Stimulated activated CD4-positive, alpha-beta T cell treated with anti-CD3 and anti-CD28 coated beads, Interleukin-12 subunit alpha, Interleukin-12 subunit beta, amount 100 ng/mL, for 48 hours (primary cell): ENCODE measurements at places on chromosomes 11 and 22.

GRCh38 chr11:69075421-69076128 is 26.8 kb downstream of the TPCN2 start:
- DNase-seq = no peak

GRCh38 chr11:125874556-125875124 is 12.8 kb upstream of the HYLS1 start:
- peak; percentile 60 for DNase-seq

- DNase-seq = no peak
Measured at GRCh38 chr11:122661182-122661945, 5.8 kb downstream of the UBASH3B start.

DNA sequence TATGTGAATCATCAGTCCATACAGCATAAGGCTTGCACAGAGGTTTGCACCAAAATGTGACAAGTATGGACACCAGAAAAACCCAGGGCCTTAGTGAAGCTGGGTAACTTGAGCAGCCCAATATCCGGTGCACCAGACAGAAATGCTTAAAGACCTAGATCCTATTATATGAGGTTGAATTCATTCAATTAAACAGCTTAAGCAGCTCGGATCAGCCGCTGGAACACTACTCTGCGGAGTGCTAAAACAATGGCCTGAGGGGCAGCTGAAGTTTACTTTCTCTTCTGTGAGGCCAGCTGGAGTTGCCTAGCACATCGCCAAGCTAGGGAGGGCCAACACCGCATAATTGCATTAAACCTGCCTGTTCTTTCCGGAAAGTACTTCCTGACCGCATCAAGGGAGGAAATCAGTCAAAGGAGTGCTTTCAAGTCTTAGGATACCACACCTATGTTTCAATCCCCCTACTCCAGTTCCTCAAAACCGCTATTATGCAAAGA is 17.0 kb upstream of the FAM181B start:
- DNase-seq = no peak

DNA sequence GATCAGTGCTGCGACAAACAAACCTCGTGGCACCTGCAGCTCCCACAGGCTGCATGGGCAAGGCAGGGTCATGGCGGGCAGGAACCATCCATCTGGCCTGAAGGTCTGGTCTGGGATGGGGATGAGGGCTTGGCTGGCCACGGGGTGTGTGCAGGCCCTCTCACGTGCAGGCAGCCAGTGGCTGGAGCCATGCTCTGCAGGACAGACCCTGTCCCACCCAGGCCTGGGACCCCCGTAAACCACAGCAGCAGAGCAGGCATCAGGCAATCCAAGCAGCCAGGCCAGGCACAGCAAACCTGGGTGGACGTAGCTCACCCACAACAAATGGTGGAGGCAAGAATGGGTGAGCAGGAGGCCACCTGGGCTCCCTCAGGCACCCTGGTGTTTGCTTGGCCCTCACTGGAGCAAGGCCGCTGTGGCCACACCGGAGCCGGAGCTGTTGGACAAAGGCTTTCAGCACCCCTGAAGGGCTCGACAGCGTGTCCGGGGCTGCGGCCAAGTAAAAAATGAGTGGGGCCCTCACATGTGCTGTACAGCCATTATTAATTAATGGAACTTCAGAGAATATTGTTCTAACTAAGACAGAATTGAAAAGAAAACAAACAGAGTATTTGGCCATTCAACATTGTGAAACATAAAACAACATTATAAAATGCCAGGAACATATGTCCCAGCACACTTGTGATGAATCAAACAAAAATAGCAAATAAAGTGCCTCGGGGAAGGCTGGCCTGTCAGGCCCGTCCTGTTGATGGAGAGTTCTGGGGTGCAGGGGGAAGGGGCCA is 24.0 kb upstream of the GNB1L start:
- DNase-seq = no peak

DNA sequence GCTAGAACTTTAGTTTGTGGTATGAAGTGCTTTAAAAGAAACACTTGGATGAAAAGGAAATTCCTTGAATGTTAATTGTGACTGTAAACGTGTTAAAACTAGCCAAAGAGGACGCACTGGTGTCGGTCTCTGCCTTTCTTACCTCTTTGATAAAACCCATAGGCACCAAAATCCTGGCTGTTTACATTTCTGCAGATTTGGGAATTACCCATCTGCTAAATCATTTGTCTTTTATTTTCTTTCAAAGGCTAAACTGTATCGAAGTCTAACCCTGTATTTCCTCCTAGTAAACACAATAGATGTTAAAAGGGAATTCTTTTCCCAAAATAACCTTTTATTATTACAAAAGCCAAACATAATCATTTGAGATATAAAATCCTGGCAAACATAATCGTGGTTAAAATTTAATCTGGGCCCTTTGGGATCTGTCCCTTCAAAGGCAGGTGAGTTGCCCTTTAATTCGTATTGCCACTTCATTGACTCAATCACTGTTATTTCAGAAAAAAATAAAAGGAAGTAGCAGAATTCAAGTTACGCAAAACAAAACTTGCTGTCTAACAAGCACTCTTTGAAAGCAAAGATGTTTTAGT is 2.4 kb downstream of the RASSF10 start:
- DNase-seq = no peak

DNA sequence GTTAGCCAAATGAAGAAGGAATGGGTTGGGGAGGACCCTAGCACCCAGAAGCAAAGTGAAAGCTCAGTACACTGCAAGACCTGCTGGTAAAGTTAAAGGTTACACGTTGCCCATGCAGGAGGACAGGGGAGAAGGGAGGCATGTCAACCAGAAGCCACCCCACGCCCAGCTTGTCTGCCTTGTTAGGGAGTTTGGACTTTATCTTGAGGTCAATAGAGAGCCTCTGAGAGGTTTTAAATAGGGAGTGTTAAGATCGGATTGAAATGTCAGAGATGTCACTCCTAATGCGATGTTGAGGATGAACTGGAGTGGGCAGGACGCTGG is 18.7 kb upstream of the PEX26 start:
- DNase-seq = no peak

DNA sequence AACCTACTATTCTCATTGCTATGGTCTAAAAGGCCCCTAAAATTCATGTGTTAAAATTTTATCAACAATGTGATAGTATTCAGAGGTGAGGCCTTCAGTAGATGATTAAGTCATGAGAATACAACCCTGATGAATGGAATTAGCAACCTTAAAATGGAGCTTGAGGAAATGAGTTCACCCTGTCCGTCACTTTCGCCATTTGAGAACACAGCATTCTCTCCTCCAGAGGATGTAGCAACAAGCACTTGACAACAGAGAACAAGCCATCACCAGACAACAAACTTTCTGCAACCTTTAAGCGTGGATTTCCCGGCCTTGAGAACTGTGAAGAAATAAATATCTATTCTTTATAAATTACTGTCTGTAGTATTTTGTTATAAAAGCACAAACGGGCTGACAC is 197.0 kb downstream of the SBF2 start:
- DNase-seq = no peak

DNA sequence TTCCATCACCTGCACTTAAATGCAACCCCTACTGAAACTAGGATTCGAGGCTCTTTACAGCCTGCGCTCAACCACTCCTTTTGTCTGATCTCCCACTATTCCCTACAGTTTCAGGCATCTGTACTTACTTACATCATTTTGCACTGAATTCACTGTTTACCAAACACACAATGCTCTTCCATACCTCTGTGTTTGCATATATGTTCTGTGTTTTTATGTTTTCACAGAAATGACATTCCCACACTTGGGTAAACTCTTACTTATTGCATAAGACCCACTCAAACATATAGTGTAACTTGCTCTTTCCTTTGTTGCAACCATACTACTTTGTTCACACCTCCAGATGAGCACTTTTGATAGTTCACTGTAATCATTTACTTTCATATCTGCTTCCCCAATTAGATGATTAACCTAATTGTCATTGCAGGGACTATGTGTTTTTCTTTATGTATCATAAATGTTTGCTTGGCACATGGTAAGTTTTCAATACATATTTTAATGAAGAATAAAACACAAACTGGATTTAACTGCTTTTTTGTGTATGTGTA is 54.6 kb downstream of the ZBTB44 start:
- no peak for DNase-seq

GRCh38 chr11:95505927-95506426 is 275.0 kb upstream of the SESN3 start:
- no peak for DNase-seq

DNA sequence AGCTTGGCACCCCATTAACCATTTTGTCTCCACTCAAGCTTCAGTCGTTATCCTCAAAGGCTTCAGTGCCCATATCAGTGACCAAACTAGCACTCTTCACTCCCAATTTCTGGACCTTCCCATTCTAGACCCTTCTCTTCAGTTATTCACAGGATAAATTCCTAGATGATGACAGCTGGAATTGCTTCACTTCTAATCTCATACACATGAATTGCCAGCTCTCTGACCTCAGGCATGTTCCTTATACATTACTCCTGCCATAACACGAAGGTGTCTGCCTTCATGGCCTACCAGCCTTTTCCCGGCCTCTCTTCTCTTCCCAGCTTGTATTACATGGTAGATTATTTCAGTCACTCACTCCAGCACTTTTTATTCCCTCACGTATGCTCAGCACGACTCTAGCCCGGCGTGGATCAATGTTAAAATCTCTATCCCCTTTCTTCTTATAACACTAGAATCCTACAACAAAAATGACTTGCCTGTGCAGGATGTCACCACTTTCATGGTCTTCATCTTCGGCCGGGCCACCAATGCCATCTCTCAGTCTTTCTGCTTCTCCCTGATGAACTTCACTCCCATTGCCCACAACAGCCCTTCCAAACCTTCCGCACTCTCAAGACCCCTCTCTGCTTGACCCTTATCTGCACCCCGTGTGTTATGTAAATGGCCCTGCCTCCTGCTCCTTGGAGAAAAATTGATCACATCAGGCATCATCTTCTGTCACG is 36.9 kb downstream of the EIF3F start:
- no peak for DNase-seq

DNA sequence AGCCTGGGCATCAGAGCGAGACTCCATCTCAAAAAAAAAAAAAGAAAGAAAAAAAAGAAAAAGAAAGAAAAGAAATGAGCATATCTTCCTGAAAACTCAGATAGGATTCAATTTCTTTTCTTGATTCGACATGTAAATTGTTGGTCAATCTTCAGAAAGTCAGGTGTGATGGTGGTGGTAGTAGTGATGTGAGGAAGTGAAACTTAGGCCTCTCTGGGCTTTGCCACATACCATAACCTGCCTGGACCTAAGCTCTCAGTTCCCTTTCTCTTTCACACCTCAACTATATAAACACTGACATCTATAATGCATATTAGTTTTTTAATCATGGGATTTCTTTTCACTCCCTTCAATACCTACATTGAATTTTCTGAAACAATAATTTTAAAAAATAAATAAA is 98.0 kb upstream of the TBCEL start:
- DNase-seq = no peak

DNA sequence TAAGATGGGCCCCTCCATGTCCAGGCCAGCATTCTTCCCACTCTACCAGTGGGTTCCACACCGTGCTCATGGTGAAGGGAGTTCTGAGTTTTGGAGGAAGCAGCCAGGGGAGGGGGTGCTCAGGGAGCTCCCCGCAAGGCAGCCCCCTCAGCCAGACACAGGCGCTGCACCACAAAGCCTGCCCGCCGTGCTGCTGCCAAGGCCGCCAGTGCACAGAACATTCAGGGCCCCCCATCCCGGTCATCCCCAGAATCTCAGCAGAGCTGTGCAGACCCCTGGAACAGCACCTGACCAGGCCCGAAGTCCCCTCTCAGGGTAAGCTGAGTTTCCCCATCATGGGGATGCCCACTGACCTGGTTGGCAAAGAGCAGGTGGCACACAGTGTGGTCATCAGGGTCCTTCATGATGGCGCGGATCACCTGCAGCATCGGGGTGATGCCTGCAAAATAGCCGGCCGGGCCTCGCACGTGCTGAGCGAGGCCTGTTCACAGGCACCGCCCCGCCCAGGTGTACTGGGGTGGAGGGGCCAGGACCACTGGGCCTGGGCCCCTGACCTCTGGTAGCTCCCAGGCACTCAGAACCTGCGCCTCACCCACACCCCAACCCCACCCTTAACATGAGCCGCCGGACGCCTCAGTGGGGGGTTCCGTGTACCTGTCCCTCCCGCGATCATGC is 12.4 kb upstream of the POLDIP3 start:
- DNase-seq = no peak

GRCh38 chr22:44461614-44462013 is 36.4 kb downstream of the RTL6 start:
- no peak for DNase-seq

DNA sequence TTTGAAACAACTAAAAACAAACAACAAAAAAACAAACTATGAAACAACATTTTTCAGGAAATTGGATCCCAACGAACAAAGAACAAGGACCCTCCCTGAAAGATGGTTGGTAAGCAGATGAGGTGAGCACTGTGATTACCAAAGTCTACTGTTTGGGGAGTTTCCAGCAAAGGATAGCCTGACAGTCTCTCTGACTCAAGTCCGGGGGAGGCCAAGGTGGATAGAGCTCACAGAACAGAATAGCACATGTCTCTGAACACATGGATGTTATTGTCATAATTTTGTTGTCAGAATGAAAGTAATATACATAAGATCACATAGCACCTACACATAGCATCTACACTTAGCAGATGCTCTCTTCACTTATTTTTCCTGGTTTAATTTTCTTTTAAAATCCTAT is 501.3 kb upstream of the TENM4 start:
- DNase-seq = no peak

DNA sequence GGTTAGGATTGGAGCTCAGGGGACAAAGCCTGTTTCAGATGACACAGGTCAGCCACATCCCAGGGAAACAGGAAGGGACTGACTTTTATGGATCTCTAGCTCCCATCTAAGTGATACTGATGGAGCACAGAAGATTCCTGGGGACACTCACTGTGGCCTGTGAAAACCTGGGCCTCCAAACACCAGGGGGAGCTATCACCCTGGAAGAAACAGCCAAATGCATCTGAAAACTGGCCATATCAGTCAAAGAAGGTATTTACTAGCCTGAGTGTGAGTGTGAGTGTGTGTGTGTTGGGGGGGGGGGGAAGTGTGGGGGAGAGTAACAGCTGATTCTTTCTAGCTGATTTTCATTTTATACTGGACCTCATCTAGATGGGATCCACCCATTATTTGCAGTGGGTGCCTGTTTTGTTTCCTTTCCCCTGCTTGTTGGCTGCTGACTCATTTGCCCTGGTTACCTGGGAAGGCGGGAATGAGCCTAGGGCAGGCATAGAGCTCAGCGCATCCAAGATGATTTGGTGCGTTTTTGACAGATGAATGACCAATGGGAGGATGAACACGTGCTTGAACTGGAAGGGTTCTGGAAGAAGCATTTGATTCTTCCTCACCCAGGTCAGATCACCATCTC is 284.0 kb downstream of the KIRREL3 start:
- peak; percentile 11 for DNase-seq

DNA sequence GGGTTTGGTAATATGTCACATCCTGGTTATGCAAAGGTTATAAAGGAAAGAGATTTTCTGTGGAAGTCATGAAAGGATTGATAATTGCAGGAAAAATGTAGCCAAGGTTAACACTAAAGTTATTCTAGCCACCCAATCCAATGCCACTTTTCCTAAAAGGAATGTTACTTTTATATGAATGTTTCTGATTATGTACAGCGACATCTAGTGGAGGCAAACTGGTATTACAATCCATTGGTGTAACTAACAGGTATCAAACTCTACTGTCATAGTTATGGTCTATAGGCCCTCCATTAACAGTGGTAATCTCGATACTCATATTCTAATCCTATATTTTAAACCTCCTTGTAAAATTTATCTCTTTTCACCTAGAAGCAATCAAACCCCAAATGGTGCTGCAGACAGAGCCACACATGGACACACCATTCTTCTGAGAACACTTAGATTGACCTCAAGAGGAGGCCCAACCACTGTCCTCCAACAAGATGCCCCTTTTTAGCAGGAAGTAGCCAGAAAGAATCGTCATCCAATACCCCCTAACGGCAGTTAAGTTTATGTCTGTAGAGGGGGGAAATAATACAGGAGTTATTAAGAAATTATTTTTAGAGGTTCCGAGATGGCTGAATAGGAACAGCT is 74.9 kb upstream of the RAG2 start:
- no peak for DNase-seq
